ENCODE measurements at places on chromosomes 2 and 18.

GRCh38 chr18:79945118-79946042 lies 6.1 kb downstream of the SLC66A2 start:
- no peak for DNase-seq

DNA sequence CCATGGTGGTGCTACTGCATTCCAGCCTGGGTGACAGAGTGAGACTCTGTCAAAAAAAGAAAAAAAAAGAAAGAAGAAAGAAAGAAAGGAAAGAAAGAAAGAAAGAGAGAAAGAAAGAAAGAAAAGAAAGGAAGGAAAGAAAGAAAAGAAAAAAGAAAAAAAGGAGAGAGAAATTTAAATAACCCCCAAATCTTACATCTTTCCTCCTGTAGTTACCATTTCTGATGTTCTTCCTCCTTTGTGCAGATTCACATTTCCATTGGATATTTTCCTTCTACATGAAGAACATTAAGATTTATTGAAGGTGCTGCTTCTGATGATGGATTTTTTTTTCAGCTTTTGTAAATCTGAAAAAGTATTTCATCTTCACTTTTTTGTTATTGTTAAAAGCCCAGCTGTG lies 97.4 kb upstream of the TGFA start:
- DNase-seq, result no peak

GRCh38 chr2:227365833-227366232 lies 13.3 kb downstream of the TM4SF20 start:
- DNase-seq, result no peak

- no peak for DNase-seq
Measured at GRCh38 chr2:215189393-215189792, 51.0 kb upstream of the ABCA12 start.

- no peak for DNase-seq
Measured at GRCh38 chr2:196403471-196403870, 232.1 kb upstream of the STK17B start.

GRCh38 chr2:31075941-31076590 lies 62.2 kb downstream of the GALNT14 start:
- DNase-seq, result no peak

DNA sequence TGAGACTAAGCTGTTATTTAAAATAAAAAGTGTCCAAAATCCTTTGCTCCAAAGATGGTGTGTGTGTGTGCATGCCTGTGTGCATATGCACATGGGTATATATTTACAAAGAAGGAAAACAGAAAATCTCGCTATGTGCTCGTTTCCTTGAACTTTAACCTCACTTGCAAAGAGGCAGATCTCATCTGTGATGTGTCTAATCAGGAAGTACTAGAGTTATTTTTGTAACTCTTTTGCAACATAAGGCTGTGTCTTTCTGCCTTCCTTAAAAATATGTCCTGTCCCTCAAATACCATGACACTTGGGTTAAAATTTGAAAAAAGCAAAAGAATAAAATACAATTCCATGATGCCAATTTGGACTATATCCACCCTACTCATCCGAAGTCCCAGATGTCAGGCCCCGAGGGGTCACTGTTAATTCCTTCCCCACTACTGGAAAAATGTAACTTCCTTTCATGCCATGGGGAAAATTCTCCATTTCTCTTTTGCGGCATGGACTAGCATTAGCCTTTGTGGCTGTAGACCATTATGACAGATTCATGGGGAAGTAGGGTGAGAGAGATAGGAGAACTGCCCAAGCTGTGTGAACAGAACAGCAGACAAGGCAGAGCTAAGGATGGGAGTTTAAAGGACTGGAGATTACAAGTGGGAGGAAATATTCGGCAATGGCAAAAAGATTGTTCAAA lies 191.3 kb downstream of the MYO1B start:
- DNase-seq, result no peak

DNA sequence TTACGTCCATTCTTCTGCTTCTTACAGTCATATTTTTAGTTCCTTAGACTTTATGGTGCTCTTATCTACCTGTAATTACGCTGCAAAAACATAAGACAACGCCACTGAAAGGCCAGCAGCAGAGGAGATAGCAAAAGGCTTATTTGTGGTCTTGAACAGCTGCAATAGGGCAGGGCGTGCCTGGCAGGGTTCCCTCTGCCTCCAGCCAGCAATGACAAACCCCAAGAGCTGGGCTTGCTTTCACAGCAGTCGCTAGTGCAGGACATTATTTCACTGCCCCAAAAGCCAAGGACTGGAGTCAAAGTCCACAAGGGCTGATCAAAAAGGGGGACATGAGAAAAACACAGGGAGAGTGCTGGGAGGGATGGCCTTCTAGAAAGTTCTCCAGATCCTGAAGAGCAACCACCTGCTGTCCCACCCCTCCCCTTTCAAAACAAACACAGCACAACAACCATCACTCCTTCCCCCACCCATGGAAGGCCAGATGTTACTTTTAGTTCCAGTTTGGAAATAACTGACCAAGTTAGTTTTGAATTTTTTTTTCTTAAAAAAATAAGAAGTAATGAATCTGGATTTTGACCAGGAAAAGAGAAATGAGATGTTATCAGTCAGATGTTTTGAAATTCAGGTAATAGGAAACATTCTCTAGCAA lies 127.8 kb downstream of the RBMS1 start:
- DNase-seq, result no peak

GRCh38 chr2:29966266-29966665 lies 44.9 kb upstream of the ALK start:
- no peak for DNase-seq

DNA sequence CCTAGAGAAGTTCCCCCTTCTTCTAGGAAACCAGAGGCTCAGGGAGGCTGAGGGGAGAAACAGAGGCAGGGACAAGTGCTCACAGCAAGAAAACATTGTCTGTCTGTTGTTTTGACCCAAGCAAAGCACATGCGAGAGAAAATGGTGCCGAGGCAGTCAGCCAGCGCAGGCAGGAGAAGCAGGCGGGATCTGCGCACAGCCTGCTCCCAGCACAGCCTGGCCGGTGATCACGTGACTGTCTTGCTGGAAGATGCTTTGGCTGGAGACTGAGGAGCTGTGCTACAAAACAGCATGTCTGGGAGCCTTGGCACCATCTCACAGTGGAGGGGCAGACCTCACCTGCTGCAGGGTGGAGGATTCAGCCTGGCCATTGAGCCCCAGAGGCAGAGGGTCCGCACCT lies 93.7 kb upstream of the MYCN start:
- no peak for DNase-seq

DNA sequence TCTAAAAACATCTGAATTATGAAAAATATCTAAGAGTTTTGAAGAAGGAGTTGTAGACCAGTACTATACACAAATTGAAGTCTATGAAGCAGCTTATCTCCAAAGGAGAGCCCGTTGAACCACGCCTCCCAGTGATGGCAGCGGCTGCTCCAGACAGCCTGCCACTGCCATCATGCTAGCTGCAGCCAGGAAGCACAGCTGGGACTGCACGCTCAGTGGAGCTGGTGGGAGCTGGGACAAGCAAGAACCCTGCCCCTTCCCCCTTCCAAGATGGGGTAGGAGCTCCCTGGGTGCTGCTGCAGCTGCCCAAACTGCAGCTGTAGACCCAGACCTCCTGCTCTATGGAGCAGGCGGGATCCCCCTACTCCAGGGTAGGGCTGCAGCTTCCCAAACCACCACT lies 124.7 kb upstream of the SPATS2L start:
- no peak for DNase-seq

DNA sequence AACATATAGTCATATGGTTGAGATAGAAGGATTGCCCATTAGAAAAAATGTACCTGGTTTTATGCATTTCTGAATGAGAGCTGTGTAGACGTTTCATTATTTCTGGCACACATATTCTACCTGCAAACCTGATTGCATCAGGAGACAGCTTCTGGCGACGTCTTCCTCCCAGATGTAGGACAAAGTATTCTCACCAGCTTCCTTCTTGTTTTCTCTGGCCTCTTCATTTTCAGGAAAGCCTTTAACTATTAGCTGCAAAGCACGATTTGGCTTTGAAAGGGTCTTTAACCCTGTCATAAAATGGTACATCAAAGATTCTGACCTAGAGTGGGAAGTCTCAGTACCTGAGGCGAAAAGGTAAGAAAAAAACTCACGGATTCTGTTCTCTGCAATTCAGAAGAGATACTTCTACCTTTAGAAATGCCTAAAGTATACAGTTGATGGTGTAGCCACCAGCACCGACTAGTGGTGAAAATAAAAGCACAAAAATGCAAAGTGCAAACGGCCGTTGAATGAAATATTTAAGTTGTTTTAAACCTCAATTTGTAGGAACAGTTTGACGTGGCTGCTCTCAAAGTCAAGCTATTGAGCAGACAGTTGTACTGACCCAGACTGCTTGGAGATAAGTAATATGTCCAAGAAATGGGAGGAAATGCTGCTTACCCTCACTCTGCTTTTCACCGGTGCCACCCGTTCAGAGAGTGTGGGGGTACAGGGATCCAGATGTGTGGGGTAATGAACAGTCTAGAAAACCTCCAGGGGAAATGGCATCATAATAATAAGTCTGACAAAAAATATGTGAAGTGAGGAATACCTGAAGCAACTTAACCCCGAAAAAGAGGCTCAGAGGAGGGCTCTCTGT lies 20.2 kb downstream of the IL18RAP start:
- DNase-seq, result no peak

- peak; percentile 4 for DNase-seq
Measured at GRCh38 chr2:168244318-168244717, 3.1 kb downstream of the STK39 start.

- DNase-seq, result no peak
Measured at GRCh38 chr18:46310258-46310657, 206.1 kb downstream of the HAUS1 start.

GRCh38 chr2:197894751-197895274 lies 90.4 kb downstream of the PLCL1 start:
- no peak for DNase-seq

DNA sequence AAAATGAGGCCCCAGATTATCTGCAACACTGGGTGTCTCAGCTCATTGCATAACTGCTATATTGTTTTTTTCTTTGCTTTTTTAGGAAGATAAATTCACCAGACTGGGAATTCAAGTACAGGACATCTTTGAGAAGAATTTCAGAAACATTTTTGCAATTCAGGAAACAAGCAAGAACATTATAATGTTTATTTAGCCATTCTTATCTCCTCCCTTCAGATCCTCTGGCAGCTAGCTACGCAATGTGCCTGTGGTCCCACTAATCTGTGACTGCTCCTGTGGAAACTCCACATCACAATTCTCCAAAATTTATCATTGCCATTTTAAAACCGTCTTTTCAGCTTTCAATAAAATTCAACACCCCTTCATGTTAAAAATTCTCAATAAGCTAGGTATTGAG lies 126.8 kb downstream of the SP100 start:
- no peak for DNase-seq

- peak; percentile 9 for DNase-seq
Measured at GRCh38 chr18:13501891-13502290, 224.5 kb downstream of the FAM210A start.

DNA sequence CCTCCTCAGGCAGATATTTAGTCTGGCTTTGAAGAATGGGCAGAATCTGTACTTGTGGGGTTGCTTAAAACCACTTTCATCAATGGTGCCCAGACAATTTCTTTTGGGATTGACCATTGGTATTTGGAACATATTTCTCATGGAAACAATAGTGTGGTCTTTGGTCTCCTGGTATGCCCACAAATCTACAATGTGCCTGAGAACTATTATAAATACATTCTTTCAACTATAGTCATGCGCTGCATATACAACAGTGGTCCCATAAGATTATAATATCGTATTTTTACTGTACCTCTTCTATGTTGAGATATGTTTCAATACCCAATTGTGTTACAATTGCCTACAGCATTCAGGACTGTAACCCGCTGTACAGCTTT lies 34.8 kb upstream of the PPP4R1 start:
- DNase-seq, result no peak

- no peak for DNase-seq
Measured at GRCh38 chr18:72581976-72582375, 37.8 kb upstream of the CBLN2 start.

GRCh38 chr2:287911-288757 lies at the start of gene ALKAL2:
Gene ALKAL2, minus strand, starts transcription at chr2:288091. Its CDS starts 256 bp downstream, at chr2:287835.
- no peak for DNase-seq
